Ammon's horn (tissue), 1 donor: ENCODE measurements at places on chromosomes 5 and 9.
A peak's percentile ranks its signal among the peaks of the same experiment; 100 is the strongest.

GRCh38 chr5:43840424-43841125 is 237.6 kb downstream of the NNT start:
- DNase-seq: no peak

GRCh38 chr5:137838976-137839375 is 28.7 kb upstream of the MYOT start:
- no peak for DNase-seq

DNA sequence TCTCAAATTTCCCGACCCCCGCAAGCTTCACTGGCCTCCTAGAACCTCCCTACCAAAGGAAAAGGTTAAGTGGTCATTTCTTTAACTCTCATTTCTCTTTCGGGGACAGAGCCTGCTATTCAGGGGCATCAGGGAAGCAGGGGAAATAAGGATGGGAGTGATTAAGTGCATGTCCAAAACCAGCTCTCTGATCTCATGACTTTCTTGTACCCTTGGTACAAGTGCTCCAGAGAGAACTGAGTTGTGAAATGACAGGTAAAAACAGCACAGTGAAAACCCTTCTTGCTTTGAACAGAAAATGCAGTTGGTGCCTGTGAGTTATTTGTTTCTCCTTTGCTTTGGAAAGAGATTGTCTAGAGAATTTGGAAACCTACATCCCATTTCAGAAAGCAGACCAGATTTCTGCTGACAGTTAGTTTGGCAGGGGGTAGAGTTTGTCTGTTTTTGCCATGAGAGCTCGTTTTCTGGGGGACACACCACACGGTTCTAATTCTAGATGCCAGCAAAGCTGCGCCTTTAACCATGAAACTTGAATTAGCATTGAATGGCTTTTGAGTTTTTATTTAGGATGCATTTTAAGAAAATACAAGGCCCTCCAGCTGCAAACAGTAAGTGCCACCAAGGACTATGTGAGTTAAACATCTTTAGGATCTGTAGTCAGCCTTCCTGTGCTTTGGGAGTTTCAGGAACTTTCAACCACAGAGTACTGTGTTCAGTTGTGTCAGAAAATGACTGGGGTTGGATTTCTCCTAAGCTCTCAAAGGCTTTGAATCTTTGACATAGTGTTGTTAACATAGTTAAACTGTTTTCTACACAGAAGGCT is 161.7 kb upstream of the LHFPL2 start:
- no peak for DNase-seq

GRCh38 chr9:87713278-87713987 is 12.5 kb upstream of the CTSL start:
- DNase-seq: peak; percentile 74

- no peak for DNase-seq
These were observed 266.0 kb downstream of the DTWD2 start for GRCh38 chr5:118722122-118723020.

GRCh38 chr9:89781838-89782540 is 177.2 kb downstream of the GADD45G start:
- peak; percentile 60 for DNase-seq

DNA sequence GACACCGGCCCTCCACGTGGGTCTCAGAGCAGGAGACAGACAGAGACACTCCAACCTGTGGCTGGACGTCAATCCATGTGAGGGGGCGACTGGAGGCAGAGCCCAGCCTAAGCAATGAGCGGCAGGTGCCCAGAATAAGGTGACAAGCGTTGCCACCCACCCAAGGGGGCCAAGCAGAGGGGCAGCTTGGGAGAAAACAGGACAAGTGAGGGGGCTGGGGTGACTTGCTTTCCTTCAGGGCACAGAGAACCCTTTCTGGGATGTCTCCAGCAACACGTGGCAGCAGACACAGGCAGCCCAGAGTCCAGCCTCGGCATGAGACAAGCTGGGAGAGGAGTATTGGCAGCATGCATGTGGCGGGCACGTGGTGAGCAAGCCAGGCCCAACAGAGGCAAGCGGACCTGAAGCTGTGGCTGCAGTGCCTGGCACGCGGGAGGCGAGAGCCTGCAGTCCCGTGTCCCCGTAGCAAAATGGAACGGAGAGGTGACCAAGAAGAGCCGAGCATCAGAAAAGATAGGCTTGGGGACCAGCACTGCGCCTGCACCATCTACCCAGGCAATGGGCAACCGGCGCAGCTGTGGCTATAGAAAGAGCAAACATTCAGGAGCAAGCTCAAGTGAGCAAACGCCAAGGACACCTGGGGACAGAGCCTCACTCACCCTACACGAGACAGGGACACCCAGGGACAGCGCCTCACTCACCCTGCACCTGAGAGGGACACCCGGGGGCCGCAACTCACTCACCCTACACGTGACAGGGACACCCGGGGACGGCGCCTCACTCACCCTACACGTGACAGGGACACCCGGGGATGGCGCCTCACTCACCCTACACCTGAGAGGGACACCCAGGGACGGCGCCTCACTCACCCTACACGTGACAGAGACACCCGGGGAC is 6.2 kb downstream of the TERT start:
- DNase-seq: no peak

DNA sequence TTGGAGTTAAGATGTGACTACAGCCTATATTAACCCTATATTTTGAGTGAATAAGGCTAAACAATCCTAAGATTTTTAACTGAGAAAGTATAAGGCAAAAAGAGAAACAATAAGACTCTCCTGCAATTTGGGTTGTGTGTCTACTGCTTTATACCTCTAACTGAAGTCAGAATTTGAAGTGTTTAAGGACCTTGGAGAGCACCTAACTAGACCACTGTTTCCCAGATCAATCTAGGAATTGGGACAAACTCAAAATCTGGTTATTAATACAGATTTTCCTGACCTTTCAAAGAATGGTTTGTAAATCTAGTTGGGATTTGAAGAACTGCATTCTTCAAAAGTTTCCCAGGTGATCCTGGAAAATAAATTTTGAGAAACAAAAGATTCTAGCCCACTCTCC is 42.1 kb downstream of the GABRA1 start:
- no peak for DNase-seq

DNA sequence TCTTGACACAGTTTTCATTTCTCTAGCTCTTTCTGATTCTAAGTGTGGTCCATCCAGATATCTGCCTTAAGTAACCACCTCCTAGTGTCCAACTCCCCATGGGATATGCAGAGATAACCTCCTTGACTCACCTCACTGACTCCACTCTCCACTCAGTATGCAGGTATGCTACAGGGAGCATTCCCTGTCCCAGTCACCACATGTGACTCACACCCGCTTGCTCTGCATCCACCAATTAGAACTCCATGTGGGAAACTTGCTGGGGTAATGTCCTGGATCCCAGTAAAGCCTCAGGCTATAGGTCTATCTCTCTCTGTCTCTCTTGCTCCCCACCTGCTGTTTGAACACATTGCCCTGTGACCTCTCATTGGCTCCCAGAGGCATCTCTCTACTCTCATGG is 563.9 kb downstream of the HTR1A start:
- no peak for DNase-seq

- DNase-seq: no peak
These were observed 145.4 kb downstream of the NMUR2 start for GRCh38 chr5:152259702-152260101.

GRCh38 chr9:69076550-69076949 is 41.0 kb downstream of the FXN start:
- DNase-seq: no peak

- no peak for DNase-seq
These were observed 13.5 kb upstream of the AHRR start for GRCh38 chr5:307794-308579.

DNA sequence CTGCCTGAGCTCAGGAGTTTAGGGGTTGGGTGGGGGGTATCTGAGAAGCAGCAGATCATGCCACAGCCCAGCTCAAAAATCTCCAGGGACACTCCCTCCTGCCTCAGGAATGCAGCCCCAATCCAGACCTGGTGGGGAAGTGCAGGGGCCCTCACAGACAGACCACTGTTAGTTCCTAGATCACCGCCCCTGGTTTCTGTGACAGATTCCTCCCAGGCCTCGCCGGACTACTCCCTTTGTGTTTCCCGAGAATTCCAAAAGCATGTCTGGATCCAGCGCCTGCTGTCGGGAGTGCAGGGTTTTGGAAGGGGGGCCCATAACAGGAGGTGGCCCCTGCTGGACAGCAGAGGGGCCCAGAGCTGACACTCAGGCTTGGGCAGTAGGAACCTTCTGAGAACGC is 74.5 kb downstream of the CTSL start:
- DNase-seq: no peak
